ENCODE measurements at places on chromosomes 2 and 18.

DNA sequence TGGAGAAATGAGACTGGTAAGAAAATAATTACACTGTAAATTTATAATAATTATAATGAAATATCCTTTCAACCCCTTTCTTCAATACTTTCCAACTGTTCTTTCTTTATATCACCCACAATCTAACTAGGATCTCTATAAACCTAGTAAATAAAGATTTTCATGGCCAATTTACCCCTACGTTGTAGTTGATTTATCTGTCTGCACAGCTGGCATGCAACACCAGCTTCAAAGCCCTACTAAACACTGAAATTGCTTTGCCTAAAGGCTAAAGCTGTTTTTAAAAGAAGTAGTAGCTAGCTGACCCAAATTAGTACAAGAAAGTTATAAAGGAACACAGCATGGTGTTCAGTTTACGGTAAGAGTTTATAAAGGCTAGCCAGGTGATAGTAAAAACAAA is 140.1 kb downstream of the NOL4 start:
- no peak for DNase-seq

DNA sequence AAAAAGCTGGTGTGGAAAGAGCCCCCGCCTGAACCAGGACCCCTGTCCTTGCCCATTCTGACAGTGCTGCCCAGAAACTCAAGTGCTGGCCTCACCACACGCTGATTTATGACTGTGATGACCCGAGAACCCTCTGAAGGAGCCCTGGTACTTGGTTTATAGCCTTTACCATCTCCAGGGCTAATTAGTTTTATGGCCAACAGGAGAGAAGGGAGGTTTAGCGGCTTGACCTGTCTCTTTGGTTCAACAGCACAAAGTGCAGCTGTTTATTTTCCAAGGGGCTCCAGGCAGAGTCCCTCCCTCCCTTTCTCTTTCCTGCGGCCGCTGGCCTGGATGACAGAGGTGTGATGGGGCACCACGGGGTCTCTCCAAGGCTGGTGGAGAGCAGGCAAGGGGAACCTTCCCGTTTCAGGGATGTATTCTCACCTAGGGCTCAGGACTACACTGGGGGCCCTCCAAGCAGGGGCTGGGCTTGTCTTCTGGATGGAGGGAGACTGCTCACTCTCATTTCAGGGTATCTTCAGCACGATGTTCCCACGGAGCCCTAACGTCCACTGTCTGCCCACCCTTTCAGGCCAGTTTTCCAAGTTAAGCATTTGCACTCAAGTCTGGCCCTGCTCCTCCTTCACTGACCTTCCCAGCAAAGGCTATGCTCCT is 174.2 kb upstream of the GLI2 start:
- DNase-seq = no peak

GRCh38 chr2:25149646-25150045 is 18.7 kb downstream of the POMC start:
- DNase-seq = no peak

DNA sequence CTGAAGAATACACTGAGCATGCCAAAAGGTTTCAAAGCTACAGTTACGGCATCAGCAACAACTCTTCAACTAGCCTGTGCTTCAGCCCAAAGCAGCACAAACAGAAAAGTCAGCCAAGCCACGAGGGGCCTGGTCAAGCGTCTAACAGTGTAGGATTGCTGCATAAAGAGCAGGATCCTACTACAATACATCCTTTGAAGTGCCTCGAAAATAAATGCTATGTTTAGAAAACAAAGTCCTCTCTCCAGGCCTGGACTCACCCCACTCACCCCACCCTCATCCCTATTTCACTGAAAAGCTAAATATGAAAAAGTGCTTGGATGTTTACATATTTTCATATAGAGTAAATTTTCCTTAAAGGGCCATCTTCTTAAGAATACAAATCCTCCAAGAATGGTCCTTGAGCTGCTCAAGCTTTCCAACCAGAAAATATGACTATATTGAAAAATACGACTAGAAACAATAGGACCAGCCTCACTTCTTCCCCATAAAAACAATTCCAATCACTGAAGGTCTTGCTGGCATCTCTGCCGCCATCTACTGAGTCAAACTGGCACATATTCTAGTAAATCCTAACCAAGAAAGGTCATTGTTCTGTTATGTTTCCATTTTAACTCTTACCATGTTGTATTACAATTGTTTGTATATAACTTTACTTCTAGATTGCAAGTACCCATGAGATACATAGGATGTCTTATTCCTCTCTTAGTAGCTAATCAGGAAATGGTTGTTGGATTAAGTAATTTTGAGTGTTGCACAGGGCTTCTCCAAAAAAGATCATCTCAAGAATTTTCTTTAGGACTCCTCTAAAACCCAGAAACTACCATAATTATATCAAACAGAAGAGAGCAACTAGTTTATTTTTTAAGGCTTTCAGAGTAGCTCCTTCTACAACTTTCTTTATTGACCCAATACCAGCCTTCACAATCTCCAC is 63.6 kb downstream of the CLHC1 start:
- DNase-seq = peak; percentile 16

- DNase-seq = no peak
These were observed 4.3 kb upstream of the RBM43 start for GRCh38 chr2:151265991-151266390.

- DNase-seq = no peak
These were observed 119.0 kb downstream of the ARL4C start for GRCh38 chr2:234377761-234378391.

DNA sequence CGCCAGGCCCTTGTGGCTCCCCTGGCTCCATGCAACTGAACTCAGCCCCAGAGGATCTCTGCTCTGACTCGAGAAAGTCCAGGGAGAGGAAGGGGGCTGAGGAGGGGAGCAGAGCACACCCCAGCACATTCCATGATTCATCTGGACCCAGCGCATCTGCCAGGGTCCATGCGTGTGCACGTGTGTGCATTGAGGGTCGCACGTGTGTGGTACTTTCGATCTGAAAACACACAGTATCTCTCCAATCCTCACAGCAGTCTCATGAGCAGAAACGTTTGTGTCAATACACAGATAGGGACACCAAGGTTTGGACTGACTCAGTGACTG is 146.4 kb upstream of the ID2 start:
- no peak for DNase-seq

GRCh38 chr2:9952286-9952737 is 819 bp downstream of the GRHL1 start:
- no peak for DNase-seq

- DNase-seq = no peak
These were observed 57.2 kb upstream of the BOD1L2 start for GRCh38 chr18:57089702-57090101.

- DNase-seq = no peak
These were observed 924.9 kb upstream of the FAM98A start for GRCh38 chr2:34523958-34524514.

DNA sequence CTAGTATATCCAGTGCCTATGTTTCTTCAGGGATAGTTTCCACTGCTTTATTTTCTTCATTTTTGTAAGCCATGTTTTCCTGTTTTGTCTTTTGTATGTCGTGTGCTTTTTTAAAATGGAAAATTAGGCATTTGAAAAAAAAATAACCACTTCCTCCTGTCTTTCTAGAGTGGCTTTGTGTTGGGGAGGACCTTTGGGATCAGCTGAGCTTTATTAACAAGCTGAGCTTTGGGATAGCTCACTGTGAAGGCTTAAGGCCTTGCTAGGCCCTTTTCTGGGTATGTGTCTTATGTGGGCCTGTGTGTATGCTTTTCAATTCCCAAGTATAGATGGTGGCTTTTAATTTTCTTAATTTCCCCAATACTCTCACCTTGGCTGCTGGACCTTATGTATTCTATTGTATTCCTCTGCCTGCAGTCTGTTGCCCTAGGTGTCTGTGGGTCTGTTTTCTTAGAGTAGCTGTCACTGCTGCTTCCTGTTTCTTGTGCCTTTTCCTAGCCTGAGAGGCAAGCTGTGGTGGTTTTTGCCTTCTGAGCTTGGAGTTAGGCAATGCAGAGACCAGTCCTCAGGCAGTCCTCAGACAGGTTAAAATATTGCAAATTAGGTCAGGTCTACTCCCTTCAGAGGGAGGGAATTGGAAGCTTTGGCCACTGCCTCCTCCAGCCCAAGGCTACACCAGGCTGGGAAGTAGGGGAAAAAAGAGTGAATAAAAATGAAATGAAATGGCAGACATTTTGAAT is 134.7 kb downstream of the LDLRAD4 start:
- no peak for DNase-seq

DNA sequence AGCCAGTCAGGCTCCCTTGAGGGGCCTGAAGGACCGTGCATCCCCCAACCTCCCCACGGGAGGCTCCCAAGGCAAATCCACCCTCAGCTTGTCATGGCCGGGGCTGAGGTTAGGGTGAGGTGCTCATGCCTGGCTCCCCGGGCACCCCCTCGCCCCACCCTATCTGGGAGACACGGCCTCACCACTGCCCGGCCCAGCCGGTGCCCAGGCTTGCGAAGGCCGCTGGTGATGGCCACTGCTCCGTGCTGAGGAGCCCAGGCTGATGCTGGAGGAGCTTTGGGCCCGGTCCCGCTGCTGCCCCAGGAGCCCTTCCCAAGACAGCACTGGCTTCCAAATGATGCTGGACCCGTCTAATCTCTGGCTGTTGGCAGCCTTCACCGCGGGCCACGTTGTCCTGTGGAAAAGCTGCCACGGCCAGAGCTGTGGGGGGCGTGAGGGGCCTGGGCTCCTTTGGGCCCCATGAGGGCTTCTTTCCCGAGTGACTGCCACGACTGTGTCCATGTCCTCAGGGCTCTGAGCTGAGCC is 135.7 kb upstream of the CTDP1 start:
- no peak for DNase-seq

GRCh38 chr2:236997069-236997715 is 88.5 kb upstream of the COPS8 start:
- DNase-seq = no peak

DNA sequence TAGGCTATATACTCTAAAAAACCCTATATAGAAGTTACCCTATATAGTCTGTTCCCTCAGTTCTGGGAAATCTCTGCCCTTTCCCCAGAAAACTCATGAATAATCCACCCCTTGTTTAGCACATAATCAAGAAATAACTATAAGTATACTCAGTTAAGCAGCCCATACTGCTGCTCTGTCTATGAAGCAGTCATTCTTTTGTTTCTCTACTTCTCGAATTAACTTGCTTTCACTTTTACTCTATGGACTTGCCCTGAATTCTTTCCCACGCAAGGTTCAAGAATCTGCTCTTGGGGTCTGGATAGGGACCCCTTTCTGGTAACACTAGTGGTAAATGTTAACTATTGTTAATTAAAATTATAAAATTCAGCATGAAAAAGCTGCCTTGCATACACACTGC is 17.4 kb upstream of the AP1S3 start:
- no peak for DNase-seq

GRCh38 chr2:60520151-60520876 is 33.1 kb downstream of the BCL11A start:
- DNase-seq = no peak

DNA sequence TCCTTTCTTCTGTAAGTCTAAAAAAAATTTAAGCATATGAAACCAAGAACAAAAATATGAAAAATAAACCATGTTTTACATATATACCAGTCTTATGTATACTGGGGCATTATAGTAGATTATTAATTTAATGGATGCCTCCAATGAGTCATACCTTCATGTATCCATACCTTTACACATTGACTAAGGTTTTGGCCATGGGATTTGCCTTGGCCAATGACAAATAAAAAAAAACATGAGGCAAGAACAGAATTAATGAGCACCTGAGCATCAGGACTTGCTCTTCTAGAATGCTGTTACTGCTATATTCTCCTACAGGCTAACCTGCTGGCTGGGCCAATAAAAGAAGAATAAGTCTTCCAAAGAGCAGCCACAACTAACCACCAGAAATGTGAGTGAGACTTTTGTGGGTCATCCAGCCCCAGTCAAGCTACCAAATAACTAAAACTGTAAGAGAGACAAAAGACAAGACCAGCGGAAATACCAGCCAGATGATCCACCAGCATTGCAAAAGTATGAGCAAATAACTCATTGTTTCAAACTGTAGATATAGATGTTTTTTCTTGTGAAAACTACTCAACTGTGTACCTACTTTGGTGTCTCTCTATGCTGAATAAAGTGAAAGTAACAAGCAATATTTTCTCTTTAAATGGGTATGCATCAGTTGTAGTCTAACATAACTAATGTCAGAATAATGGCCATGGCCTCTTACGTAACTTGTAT is 749.6 kb upstream of the VRK2 start:
- no peak for DNase-seq

DNA sequence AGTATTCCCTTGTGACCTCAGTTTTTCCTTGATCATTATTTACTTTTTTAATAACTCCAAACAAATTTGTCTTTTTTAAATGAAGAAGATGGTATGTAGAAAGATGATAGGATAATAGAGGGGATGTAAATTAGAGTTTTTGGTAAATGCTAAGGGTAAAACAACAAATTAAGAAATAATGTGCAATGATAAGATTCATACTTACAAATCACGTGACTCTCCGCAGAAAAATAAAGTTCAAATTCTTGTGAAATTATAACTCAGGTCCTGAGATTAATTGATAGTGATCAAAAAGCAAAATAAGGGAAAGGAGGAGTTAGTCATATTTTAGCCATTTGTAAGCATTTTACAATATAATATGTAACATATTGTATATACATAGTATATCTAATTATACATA is 304.1 kb upstream of the KCNH7 start:
- DNase-seq = no peak

Measured in stimulated activated CD8-positive, alpha-beta memory T cell treated with anti-CD3 and anti-CD28 coated beads, Interleukin-12 subunit alpha, Interleukin-12 subunit beta, amount 100 ng/mL, for 1 hour (primary cell).